GM03348 (cell line): ENCODE measurements at places on chromosomes 12 and 14.

- no peak for DNase-seq
These were observed 69.7 kb upstream of the CCND2 start for GRCh38 chr12:4203772-4204376.

DNA sequence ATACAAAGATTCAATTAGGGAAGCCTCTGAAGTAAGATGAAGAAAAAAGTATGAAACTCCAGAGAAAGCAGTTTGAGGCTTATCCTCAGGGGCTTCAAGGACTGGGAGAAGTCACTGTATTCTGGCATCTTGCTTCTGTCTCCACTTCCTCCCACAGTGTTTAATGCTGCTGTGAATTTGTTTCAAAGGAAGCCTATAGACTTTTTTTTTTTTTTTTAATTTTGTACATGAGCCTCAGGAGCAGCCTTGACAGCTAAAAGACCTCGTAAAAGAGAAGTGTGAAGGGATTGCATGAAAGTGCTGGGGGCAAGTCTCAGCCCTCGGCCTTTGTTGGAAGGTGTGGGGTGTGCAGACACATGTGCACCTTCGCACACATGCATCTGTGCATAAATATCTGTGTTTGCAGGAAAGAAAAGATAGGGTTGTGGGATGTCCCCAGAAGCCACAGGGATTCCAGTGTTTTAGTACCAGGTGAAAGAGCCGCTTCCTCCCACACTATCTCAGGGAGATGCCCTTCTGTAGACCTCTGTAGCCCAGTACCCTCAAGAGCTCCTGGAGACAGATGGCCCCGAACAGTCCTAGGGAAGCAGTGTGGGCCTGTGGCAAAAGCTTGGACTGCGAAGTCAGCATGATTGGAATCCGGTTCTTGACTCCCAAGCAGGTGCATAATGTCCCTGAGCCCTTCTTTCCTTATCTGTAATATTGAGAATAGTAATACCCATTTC, 193.5 kb upstream of the BCL2L14 start:
- no peak for DNase-seq

- peak; percentile 59 for DNase-seq
These were observed 127.4 kb downstream of the KTN1 start for GRCh38 chr14:55707365-55707804.

DNA sequence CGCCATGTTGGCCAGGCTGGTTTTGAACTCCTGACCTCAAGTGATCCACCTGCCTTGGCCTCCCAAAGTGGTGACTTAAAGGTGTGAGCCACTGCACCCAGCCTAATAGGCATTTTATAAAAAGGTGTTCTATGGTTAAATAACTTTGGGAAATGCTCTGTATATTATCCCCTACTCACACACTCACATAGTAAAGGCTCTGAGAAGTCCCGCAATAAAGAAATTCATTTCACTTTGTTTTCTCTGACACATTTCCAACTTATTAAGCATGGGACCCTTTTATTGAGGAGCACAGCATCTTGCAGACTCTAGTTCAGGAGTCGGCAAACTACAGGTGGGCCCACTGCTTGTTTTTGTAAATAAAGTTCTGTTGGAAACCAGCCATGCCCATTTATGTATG, 63.9 kb downstream of the RNFT2 start:
- DNase-seq: no peak

DNA sequence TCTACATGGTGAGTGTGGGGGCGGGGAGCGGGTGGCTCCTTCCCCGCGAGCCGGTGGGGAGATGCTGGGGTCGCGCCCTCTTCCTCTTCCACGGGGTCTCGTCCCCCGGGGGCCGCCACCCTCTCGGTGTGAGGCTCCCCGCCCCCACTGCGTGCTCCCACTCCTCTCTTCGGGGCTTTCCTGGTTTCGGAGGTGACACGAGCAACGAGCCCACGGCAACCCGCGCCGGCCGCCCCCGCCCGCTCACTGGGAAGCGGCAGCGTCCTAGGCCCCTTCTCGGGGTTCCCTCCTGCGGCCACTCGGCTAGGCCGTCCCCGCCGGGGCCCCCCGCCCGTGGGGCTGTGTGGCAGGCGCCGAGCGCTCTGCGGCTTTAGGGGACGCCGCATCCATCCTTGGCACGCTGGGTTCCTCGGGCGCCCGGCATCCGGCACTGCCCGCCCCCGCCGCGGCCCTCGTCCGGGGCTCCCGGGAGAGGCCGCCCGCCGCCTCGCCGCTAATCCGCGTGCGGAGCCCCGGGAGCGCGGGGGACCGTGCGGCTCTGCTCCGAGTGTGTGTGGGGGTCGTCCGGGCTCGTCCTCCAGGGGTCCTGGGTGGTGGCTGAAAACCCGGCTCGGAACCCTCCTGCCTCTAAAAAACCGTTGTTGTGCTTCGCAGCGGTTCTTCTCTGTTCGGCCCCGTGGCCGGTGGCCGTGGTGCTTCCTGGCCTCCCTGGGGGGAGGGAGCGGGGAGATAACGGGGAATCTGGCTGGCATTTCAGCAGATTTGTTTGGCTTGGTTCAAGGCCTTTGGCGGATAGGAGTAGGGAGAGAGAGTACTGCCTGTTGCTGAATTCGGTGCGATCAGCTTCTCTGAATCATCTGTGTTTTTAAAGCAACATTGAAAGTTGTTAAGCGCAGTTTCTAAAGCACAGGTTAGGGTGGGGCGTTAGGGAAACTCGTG, 1.0 kb downstream of the PCNX1 start:
- DNase-seq: peak; percentile 66

DNA sequence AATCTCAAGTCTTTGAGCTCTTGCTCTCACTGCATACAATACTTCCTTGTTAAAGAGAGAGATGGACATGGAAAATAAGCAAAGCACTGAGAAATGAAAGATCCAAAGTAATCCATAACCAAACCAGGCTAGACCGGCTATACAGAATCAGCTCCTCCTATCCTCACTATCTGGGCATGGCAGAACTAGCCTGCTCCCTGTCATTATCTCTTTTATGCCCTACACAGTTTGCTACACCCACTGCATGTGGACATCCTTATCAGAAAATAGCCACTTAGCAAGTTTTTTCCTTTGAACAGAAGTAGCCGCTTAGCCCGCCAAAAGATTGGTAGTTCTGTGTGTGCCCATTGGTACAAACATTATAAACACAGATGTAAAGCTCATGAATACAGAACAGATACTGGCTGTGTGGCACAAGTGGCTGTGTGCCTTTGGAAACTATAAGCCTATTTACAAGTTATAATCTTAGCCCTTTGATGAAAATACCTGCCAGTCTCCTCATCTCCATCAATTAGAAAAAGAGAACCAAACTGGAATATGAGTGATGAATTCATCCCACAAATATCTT, 34.7 kb downstream of the SPTB start:
- DNase-seq: no peak

DNA sequence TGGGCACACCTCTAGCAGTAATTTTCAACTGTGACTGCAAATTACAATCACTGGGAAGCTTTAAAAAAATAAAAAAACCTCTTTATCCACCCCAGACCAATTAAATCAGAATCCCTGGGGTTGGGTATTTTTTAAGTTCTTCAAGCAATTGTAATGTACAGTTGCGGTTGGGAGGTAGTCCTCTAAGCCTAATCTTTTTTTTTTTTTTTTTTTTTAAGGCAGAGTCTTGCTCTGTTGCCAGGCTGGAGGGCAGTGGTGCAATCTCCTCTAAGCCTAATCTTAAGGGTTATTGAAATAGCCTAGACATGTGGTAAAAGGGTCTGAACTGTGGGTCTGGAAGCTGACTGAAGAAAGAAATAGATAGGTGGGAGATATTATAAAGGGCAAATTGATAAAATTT, 230.5 kb downstream of the AKAP6 start:
- DNase-seq: peak; percentile 9

DNA sequence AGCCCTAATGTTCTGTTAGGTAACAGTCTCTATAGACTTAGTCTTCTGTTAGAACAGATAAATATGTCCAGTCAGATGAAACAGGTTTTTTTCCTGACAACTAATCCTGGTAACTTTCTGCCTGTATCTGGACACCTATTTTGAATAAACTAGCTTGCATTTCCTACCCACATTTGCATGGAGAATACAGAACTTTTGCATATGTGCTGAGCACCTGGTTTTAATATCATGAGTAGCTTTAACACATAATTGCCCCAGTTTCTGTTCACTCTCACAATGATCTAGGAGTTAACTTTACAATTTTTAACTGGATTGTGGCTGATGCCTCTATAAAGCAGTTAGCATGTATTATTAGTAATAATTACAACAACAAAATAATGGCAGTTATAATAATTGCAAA, 111.7 kb downstream of the KTN1 start:
- DNase-seq: no peak

GRCh38 chr14:22781301-22781991, 15.0 kb downstream of the OXA1L start:
- DNase-seq: peak; percentile 59

DNA sequence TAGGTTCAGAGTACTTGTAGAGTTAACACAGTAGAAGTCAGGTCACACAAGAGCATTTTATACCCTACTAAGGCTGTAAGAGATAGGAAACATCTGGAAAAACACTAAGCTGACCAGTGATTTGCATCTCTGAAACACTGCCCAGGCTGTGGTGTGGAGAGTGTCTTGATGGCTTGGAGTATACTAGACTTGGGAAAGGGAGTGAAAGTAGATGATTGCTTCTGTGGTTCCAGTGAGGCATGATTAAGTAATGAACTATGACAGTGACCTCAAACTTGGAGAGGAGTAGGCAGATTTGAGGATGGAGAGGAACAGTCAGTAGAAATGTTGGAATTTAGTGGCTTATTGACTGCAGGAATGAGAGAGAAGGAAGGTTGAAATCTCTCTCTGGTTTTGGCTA, 201.2 kb downstream of the FLRT2 start:
- peak; percentile 70 for DNase-seq

GRCh38 chr14:51331486-51332367, 91.7 kb downstream of the TMX1 start:
- DNase-seq: no peak

- no peak for DNase-seq
These were observed 14.2 kb downstream of the ANKLE2 start for GRCh38 chr12:132747395-132747794.

DNA sequence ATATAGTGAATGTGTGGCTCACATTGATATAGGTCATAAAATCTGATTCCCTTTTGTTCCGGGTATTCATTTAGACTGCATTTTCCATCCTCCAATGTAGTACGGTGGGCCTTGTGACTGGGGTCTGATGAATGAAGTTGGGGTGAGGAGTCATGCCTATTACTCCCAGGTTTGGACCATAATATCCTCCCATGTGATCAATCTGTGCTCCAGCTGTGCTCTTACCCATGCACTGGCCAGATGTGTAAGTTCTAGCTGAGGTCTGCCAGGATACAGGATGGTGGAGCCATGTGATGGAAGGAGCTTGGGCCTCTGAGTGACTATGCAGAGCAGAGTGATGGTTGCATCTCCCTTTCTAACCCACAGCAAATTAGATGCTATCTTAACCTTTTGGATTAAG, 1034.0 kb upstream of the TMEM132C start:
- DNase-seq: no peak

- DNase-seq: peak; percentile 69
These were observed 44.9 kb upstream of the STRAP start for GRCh38 chr12:15837141-15837790.

DNA sequence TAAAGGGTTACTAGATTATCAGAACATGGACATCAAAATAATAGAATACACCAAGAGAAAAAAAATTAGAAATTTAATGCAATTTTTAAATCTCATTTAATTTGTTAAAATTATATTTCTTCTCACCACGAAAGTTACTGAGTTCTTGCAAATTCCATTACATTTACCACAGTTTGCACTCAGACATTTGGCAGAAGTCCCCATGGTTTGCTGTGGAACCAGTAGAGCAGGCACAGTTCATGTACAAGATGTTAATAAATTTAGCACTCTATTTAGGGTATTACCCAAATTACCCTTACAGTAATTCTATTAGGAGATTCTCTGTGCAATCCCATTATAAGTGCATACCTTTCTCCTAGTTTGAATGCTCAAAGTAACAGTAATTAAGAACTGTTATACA, 9.7 kb downstream of the SCN8A start:
- DNase-seq: no peak

GRCh38 chr12:93786656-93787397, 109.7 kb downstream of the CRADD start:
- no peak for DNase-seq

DNA sequence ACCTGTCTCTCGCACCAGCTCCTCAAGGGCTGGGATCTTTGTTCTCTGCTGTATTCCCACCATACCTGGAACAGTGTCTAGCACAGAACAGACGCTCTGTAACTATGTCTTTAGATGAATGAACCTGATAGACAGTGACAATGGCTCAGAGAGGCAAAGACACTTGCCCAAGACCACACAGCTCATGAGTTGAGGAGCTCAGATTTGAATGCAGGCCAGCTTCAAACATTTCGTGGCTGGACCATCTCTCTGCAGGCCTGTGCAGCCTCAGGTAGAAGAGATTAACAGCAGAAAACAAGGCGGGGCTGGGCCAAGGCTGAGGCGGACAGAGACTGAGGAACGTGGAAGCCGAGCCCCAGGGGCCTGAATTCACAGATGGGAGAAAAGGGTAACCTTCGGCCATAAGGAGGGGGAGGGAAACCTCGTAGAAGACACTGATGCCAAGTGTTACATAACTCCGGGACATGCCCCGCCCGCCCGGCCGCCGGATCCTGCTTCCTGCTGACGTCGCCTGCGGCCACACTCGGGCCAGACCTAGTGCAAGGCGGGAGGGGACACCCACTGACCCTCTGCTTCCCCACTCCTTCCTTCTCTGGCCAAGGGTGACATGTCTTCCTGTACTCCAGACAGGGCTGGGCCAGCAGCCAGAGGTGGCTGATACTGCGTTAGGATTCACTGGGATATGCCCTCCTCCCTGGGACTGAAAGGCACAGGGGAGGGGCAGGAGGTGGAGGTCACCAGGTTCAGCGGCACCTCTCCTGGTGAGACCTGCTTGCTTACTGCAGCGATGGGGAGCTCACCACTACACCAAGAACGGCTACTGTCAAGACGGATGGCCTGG, 86.8 kb downstream of the RFLNA start:
- peak; percentile 89 for DNase-seq

DNA sequence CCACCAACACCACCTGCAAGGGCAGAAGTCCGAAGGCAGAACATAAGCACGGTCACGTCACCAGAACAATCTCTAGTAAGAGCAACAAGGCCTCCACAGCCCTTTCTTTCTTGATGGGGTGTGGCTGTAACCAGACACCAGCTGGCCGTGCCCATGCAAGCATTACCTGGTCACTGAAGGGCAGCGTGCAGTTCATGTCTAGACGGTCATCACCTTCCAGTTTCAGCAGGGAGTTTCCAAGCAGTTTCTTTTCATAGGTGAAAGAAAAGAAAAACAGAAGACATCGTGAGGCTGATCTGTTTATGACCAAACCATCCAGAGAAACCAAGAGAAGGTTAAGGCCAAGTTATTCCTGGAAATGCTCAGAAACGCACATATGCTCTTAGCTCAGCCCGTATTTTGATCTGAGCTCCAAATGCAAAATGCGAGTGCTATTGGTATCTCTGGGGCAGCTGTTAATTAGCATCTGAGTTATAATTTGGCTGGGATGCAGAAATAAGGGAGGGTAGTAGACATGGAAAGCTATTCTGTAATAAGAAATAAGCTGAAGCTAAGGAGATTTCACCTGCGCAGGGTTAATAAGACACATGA, 42.5 kb downstream of the PRKAB1 start:
- no peak for DNase-seq

GRCh38 chr14:99792210-99792535, 1.0 kb upstream of the EML1 start:
- DNase-seq: no peak

GRCh38 chr14:105420974-105421674, 1.5 kb downstream of the MTA1 start:
- no peak for DNase-seq
